ENCODE measurements at places on chromosomes 6 and 20.

- no peak for DNase-seq
Observed at GRCh38 chr6:107864226-107865127, 40.4 kb upstream of the SCML4 start.

- no peak for DNase-seq
Observed at GRCh38 chr20:15613530-15613929, 959.7 kb downstream of the KIF16B start.

DNA sequence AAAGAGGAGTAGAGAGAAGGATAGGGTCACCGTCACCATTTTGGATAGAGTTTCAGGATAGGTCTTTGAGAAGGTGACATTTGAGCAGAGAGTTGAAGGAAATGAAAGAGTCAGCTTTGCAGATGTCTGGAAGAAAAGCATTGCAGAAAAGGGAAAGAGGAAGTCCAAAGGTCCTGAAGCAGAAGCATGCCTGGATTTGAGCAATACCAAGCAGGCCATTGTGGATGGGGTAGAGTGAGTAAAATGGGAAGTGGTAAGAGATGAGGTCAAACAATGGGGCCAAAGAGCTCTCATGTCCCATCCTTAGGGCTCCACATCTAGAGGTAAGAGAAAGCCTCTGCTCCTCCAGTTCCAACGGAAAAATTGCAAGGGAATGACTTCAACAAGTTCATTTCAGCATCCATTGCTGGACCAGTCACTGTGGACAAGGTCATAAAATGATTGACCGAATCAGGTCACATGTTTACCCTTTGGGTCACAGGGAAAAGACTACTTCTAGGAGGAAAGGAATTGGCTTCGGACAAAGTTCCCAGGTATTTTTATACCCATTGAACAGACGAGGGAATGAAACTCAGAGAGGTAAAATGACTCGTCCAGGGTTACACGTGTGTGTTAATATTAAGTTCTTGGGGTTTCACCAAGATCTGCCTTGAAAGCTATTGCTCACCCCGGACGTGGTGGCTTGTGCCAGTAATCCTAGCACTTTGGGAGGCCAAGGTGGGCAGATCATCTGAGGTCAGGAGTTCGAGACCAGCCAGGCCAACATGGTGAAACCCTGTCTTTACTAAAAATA, 6.6 kb upstream of the SAMHD1 start:
- DNase-seq = no peak

GRCh38 chr20:64161356-64162238, 2.7 kb upstream of the MYT1 start:
- no peak for DNase-seq

DNA sequence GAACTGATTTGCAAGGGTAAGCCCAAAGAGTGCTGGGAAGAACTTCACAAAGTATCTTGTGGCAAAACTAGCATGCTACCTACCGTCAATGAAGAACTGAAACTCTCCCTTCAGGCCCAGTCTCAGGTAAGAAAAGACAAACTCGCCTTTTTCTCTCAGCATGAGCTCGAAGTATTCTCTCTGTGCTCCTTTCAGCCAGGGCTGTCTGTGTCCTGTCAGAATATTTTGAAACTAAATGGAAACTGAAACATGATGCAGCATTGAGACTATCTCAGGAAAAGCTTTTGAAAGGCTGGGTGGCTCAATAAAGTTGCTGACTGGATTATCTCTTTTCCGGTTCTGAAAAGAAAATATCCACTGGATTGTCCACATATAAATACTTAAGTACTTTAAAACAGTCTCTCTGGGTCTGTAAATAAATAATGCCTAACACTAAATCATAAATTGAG, 696 bp downstream of the CALHM5 start:
- DNase-seq = no peak

GRCh38 chr6:85015396-85015990, 251.1 kb upstream of the TBX18 start:
- DNase-seq = no peak

- DNase-seq = no peak
Observed at GRCh38 chr20:48298851-48299484, 513.7 kb upstream of the SULF2 start.

DNA sequence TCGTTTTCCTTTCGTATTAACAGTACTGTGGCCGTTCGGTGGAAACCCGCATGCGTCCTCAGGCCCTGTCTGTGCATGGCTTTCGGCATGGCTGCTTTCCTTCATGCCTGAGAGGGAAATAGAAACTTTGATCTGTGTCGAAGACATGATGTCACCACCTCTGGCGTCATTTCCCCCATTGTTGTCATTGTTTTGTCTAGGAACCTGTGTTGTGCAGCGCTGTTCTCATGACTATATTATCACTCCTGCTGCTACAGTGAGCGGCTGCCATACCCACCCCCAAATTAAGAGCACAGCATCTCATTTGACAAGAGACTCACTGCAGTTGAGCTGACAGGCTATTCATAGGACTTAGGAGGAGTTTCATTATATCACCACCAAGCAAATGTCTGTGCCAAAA, 172.3 kb downstream of the TMEM242 start:
- no peak for DNase-seq

DNA sequence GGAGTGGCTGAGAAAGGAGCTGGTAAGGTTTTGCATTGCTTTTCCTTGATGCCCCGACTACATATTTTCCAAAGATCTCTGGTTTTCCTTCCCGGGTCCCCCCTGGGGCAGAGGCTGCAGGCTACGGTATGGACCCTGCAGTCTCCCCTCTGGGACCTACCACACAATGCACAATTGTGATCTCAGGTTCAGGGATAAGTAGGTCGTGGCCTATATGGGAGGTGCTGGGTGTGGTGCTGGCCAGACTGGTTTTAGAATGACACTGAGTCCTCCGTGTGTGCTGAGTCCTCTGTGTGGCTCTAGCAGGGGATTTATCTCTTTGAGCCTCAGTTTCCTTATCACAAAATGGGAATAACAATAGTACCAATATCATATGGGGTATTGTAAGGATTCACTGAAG, 376 bp downstream of the C20orf202 start:
- no peak for DNase-seq

DNA sequence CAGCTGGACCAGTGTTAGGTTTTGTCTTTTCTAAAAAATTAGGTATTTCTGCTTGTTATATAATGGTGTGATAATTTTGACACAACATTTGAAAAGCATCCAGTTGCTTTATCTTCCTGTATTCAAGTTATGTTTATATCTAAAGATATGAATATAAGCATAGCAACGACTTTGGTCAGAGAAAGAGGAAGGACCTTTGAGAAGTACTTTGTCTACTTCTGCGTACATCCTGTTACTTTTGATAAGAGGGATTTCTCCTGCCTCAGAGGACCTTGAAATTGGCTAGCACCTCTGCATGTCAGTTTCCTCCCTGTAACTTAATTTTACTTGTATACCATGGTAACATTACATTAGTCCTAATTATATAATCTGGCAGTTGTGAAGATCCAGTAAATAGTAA, 24.8 kb downstream of the PHF20 start:
- no peak for DNase-seq

GRCh38 chr6:79469376-79470246, 67.6 kb downstream of the LCA5 start:
- no peak for DNase-seq

DNA sequence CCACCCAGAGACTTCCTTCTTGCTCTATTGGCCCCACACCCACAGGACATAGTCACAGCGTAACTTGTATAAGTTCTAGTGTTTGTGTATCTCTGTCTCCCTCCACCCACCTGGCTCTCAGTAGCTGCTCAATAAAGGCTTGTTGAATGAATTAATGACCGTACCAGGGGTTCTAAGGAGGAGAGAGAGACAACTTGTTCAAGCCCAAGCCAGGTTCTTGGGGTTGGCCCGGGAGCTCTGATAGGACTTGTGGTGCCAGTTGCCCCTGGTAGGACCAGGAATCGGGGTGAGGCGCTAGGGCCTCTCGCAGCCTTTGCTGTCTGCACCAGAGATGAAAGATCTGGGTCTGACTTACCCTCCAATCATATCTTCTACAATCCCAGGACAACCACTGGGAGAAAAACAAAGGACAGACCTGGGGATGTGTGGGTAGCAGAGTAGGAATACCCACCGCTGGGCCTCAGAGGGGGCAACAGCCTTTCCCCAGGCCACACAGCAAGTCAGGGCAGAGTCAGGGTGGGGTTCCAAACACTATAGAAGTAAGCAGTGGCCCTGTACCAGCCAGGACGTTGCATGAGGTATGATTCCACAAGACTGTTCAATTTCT, 5.3 kb upstream of the TGM2 start:
- no peak for DNase-seq

- DNase-seq = no peak
Observed at GRCh38 chr6:115667478-115668026, 393.1 kb downstream of the FRK start.

DNA sequence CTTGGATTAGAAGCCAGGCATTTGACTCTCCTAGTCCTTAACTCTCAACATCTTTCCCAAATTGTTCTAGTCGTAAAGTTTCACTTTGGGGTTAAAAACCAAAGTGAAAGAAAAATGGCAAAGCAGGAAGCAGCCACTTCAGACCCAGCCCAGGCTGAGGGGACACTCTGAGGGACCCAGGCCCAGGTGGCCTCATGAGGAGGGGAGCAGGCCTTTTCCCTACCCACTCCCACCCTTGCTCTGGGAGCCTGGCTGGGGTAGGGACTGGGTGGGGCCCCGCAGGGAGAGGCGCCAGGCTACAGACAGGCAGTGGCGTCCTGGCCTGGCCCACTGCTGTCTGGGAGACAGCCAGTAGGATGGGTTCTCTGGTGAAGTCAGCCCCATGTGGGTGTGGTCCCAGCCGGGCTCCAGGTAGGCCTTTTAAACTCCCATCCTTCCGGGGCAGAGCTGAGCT, 68.7 kb upstream of the MYL9 start:
- no peak for DNase-seq

DNA sequence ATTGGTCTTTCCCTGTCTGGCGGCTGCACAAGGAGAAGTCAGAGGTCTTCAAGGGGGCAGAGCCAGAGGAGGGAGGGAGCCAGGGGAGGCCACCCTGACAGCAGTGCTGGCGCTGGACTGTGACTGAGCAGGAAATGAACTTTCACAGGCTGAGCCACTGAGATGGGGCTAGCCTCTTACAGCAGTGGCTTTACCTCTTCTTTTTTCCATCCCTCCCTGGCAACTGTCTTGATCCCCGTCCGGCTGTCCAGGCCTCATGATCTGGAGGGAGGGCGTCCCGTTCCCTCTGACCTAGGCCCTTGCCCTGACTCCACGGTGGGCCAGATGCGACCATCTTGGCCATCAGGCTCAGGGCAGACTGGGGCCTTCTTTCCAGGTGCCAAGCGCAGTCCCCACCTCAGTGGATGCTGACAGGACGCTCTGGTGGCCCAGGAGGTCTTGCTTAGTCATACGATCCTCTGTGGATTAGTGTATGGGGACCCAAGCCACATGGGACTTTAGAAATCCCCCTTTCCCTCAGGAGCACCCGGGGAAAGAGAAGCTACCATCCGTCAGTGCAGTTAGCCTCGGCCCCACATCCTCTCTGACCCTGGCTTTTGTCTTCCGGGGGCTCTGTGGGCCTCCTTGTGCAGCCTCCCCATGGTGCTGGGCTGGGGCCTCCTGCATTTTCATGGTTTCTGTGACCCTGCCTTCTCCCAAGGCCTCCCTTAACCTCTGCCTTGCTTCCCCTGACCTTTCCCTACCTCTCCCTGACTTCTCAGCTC, 57.4 kb upstream of the CCDC167 start:
- DNase-seq = no peak

GRCh38 chr6:38393986-38394385, 245.7 kb downstream of the BTBD9 start:
- no peak for DNase-seq

DNA sequence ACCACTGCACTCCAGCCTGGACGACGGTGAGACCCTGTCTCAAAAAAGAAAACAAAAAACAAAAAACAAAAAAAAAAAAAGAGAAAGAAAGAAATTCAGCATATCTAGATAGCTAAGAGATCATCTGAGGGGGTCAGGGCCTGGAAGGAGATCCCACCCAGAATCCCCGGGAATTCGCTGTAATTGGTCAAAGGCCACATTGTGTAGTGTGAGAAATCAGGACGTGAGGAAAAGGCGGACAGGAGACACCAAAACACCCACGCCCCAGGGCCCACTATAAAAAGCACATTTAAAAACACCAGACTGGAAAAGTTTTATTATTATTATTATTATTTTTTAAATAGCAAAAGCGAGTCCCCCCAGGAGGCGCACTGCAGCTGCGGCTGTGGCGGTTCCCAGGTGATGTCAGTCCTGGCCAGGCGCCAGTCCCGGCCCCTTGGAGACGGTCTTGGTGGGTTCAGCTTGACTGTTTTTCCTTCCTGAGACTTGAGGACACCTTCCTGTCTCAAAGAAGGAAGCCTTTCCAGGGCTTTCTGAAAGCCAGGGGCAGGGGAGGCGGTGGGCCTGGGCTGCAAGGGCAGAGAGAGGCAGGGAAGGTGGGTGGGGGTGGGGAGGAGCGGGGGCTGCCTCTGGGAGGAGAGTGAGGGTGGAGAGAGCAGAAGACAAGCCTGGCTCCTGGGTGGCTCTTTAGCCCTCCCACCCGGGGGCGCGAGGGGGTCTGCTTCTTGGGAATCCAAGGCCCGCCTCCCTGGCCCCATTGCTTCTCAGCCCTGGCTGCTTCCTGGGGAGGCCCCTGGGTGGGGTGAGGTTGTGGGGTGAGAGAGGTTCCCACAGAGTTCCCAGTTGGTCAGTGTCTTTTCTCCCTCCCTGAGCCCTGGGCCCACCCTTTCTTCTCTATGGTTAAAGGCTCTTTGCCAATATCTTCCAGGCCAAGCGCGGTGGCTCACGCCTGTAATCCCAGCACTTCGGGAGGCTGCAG, 14.5 kb downstream of the TCF15 start:
- no peak for DNase-seq
